Stimulated activated naive CD8-positive, alpha-beta T cell treated with anti-CD3 and anti-CD28 coated beads, Interleukin-15, amount 100 ng/mL, for 72 hours (primary cell): ENCODE measurements at places on chromosomes 11 and 22.

GRCh38 chr11:102244681-102245409 lies 72.4 kb upstream of the BIRC3 start:
- DNase-seq, result no peak

GRCh38 chr22:35910003-35910769 lies 118.4 kb downstream of the RBFOX2 start:
- DNase-seq, result no peak

GRCh38 chr11:127247261-127247851 lies 246.8 kb upstream of the KIRREL3 start:
- no peak for DNase-seq

- DNase-seq, result no peak
These were observed 298.7 kb upstream of the ZC3H12C start for GRCh38 chr11:109794501-109794900.

DNA sequence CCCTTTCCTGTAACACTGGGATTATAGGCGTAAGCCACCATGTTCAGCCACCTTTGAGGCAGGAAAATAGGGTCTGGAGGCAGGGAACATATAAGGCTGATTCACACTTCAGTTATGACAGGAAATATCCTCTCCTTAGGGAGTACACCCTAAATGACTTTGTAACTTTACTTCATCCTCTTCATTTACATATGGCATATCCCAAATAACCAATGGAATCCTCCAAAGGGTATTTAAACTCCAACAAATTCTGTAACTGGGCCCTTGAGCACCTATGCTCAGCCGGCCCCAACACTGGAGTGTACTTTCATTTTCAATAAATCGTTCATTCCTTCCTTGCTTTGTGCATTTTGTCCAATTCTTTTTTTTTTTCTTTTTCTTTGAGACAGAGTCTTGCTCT lies 1.6 kb upstream of the KAT5 start:
- DNase-seq, result no peak
